ENCODE measurements at places on chromosomes 5 and 9. TPM values are rescaled to one million over a fixed set of nuclear protein-coding genes. Genes with fewer than 3 reads are reported as not detected.

The PNPLA7 gene
- 1.5 TPM for total RNA-seq

The ADAMTS19 gene
- total RNA-seq: 49.9 TPM

The LHX3 gene
- not detected for total RNA-seq

The FGD3 gene
- total RNA-seq: 7.1 TPM

The DPYSL3 gene
- total RNA-seq: 158 TPM

The FLT4 gene
- total RNA-seq: 21.8 TPM

The STPG3 gene
- total RNA-seq: not detected

The PCDHA11 gene
- total RNA-seq: 0.51 TPM

The LCN1 gene
- 373 TPM for total RNA-seq

The PRKACG gene
- not detected for total RNA-seq

The BNC2 gene
- 25.8 TPM for total RNA-seq

The TLX3 gene
- not detected for total RNA-seq

The TGFBR1 gene
- total RNA-seq: 62.0 TPM

The CDX1 gene
- 0.31 TPM for total RNA-seq
